ENCODE measurements at places on chromosomes 2 and 18. TPM values are rescaled to one million over a fixed set of nuclear protein-coding genes. Genes with fewer than 3 reads are reported as not detected.

DNA sequence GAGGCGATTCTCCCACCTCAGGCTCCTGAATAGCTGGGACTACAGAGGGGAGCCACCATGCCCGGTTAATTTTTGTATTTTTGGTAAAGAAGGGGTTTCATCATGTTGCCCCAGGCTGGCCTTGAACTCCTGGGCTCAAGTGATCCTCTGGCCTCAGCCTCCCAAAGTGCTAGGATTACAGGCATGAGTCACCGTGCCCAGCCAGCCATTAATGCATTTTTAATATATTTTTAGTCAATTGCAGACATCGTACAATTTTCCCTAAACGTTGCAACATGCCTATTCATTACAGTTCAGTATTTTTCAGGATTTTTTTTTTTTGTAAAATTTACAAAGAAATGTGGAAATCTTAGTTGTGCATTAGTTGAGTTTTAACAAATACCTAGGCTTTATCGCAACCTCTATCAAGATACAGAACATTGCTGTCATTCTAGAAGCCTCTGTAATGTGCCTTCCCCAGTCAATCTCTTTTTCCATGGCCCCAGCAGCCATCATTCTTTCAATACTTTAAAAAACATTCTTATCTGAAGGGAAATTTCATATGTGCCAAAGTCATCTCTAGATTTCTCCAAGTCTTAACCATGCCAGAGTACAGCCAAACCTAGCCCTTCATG, 14.7 kb downstream of the NABP1 start:
- H3K27ac ChIP-seq = no peak overlapping the region
- H3K4me3 ChIP-seq = no peak overlapping the region
- no peak for DNase-seq
- no peaks in the 10 kb centered on the region for H3K27me3 ChIP-seq
- H3K4me1 ChIP-seq = peaks cover 8% of the 10 kb centered on the region

DNA sequence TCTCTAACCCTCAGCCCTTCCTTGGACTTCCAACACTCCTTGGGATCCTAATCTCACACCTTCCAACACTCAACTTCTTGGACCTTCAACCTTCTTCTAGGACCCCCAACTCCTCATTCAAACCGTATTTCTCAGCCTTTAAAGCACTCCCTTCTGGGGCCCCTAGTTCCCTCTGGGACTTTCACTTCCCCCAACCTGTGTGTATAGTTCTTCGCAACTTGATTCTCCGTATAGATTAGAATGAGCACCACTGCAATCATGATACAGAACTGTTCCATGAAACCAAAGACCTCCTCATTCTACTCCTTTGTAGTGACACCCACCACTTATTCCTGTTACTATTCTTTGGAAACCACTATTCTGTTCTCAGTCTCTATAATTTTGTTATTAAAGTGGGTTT, 62.0 kb upstream of the NFU1 start:
- H3K27me3 ChIP-seq = no peaks in the 10 kb centered on the region
- H3K27ac ChIP-seq = no peak overlapping the region
- no peak for DNase-seq
- H3K36me3 ChIP-seq = peaks cover 6% of the 10 kb centered on the region
- no peak overlapping the region for H3K4me3 ChIP-seq

DNA sequence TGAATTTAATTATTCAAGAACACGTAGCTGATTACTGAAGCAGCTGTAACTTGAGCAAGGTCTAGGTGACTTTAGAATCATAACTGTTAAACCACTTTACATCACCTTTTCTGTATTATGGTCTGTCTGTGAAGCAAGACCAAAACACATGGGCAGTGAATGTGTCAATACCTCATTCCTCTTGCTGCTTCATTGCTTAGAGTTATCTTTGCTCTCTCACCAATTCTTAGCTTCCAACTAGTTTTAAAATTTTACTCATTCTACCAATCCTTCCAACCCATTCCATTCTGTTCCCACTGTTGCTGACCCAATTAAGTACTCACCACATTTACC, 80.2 kb downstream of the MIB1 start:
- DNase-seq = no peak
- H3K27ac ChIP-seq = no peak overlapping the region
- no peaks in the 10 kb centered on the region for H3K36me3 ChIP-seq
- H3K4me1 ChIP-seq = peaks cover 3% of the 10 kb centered on the region
- no peaks in the 10 kb centered on the region for H3K27me3 ChIP-seq

DNA sequence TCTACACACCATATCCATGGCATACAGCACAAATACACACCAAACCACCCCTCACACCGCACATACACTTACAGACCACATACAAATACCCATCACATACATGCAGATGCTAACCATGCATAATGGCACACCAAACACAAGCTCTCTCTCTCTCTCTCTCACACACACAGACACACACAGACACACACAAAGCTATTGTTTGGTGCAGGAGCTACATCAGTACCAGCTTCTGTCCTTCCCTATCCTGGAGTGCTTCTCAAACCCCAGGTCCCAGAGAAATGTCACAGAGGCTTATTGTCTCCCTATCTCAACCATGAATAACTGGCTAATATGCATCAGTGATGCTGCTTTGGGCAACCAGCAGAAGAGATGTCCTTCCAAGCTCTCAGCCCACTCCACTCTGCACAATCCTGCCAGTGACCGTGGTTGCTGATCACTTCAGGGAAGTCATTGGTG, 36.5 kb upstream of the ST3GAL5 start:
- H3K27me3 ChIP-seq = no peaks in the 10 kb centered on the region
- no peak for DNase-seq
- no peak overlapping the region for H3K4me3 ChIP-seq
- no peak overlapping the region for H3K27ac ChIP-seq

Gene M1AP
- total RNA-seq = not detected

Data from body of pancreas (tissue), 4 donors.